Activated naive CD8-positive, alpha-beta T cell treated with anti-CD3 and anti-CD28 coated beads, Interleukin-2, amount 10 ng/mL, durations not matched to agents 7 days and 5 days (primary cell): ENCODE measurements at places on chromosomes 7 and 10.

DNA sequence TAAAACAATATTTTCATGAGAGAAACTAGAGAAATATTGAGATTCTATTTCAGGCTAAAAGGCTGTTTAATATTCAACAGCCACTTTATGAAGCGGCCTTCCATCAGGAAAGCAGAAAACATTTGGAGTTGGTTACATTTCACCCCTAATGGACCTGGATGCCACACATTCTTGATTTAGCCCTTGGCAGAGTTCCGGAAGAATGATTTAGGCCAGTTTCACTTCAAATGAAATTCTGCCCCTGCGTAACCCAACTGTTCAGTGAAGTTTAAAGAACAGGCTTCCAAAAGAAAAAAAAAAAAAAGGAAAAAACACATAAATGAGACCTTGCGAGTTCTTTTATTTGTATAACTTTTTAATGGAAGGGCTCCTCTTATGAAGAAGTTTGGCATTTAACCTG is 239.2 kb upstream of the AKR1E2 start:
- peaks cover 24% of the 10 kb centered on the region for H3K27me3 ChIP-seq
- no peak for DNase-seq
- H3K4me3 ChIP-seq: no peak overlapping the region
- no peak overlapping the region for H3K27ac ChIP-seq
- no peaks in the 10 kb centered on the region for H3K4me1 ChIP-seq

DNA sequence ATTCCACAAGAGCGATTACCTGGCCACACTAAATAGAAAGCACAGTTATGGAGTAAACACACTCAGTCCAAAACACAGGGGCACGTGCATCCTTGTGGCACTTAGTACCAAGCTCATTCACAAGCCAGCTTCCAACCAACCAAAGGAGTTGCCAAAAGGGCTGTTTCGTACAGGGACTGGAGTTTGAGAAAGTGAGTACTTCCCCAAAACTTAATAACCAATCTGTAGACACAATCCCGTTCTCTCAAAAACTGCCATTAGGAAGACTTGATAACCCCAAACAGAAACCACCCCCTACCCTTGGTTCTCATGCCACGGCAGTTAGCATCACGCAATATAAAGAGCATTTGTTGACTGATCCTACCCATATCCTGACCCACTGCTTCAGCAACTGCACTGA is 166.2 kb upstream of the ASAH2 start:
- peaks cover 3% of the 10 kb centered on the region for H3K36me3 ChIP-seq
- H3K27ac ChIP-seq: peak overlapping the region; percentile 11
- H3K4me1 ChIP-seq: peaks cover 28% of the 10 kb centered on the region
- DNase-seq: no peak
- no peaks in the 10 kb centered on the region for H3K27me3 ChIP-seq

GRCh38 chr10:7354330-7355047 is 56.3 kb downstream of the SFMBT2 start:
- H3K27ac ChIP-seq: peak overlapping the region; percentile 15
- H3K4me1 ChIP-seq: peaks cover 11% of the 10 kb centered on the region
- H3K27me3 ChIP-seq: no peaks in the 10 kb centered on the region
- H3K4me3 ChIP-seq: no peak overlapping the region
- H3K36me3 ChIP-seq: peaks cover 58% of the 10 kb centered on the region
- no peak for DNase-seq

DNA sequence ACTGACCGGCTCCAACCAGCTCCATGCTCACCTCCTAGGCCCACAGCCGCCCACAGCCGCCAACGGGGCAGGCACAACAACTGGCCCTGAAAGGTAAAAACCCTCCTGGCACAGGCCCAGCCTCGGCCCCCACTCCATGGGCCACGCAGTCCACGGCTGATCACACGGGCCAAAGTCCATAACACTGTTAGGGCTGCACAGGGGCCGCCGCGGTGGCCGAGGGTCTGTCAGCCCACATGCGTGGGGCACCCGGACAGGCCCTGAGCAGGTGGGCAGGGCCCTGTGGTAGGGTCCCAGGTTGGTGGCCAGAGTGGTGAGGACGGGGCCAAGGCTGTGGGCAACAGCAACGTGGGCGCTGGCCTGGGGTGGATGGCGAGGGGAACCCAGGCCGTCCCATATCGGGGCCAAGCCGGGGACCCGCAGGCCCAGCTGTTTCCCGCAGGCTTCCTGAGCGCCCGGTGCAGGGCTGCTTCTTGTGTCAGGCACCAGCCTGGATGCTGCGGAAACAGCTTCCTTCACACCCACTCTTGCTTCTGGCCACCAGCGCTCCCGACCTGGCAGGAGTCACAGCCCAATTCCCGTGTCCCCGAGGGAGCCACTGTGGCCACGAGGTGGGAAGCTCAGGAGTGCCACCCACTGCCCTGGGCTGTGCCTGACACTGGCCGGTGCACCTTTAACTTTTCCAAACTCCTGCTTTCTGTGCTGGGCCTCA is 29.2 kb downstream of the CYP2W1 start:
- DNase-seq: no peak
- H3K36me3 ChIP-seq: peaks cover 4% of the 10 kb centered on the region
- H3K27ac ChIP-seq: no peak overlapping the region
- no peak overlapping the region for H3K4me3 ChIP-seq
- no peaks in the 10 kb centered on the region for H3K27me3 ChIP-seq

- no peak for DNase-seq
- H3K27ac ChIP-seq: no peak overlapping the region
- no peaks in the 10 kb centered on the region for H3K36me3 ChIP-seq
- no peaks in the 10 kb centered on the region for H3K4me1 ChIP-seq
These were observed 198.3 kb upstream of the DKK1 start for GRCh38 chr10:52115823-52116222.

GRCh38 chr10:2079603-2080078 is 342.3 kb upstream of the ADARB2 start:
- no peaks in the 10 kb centered on the region for H3K4me1 ChIP-seq
- DNase-seq: no peak
- no peak overlapping the region for H3K4me3 ChIP-seq
- no peaks in the 10 kb centered on the region for H3K27me3 ChIP-seq

GRCh38 chr10:55746002-55746401 is 615.1 kb downstream of the ZWINT start:
- no peak for DNase-seq
- no peaks in the 10 kb centered on the region for H3K4me1 ChIP-seq
- H3K36me3 ChIP-seq: no peaks in the 10 kb centered on the region
- H3K4me3 ChIP-seq: no peak overlapping the region
- no peaks in the 10 kb centered on the region for H3K27me3 ChIP-seq

DNA sequence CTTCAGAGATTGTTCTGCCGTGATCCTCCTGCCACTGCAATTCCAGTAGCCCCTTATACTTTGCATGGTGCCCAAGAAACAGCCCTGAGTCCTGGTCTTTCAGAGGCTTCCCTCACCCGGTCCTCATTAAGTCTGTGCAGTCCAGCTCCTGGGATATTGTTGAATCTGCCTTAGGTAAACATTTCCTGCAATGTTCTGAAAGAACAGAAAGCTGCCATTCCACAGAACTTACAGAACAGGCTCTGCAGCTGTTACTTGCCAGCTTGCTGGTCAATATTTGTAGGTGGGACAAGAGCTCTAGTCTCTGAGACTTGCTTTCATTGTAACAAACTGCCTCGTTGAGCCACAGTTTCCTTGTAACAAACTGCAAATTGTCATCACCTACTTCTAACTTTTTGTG is 115.0 kb upstream of the KIF5B start:
- H3K4me1 ChIP-seq: no peaks in the 10 kb centered on the region
- H3K4me3 ChIP-seq: no peak overlapping the region
- H3K36me3 ChIP-seq: no peaks in the 10 kb centered on the region
- no peaks in the 10 kb centered on the region for H3K27me3 ChIP-seq
- no peak for DNase-seq
- H3K27ac ChIP-seq: no peak overlapping the region

DNA sequence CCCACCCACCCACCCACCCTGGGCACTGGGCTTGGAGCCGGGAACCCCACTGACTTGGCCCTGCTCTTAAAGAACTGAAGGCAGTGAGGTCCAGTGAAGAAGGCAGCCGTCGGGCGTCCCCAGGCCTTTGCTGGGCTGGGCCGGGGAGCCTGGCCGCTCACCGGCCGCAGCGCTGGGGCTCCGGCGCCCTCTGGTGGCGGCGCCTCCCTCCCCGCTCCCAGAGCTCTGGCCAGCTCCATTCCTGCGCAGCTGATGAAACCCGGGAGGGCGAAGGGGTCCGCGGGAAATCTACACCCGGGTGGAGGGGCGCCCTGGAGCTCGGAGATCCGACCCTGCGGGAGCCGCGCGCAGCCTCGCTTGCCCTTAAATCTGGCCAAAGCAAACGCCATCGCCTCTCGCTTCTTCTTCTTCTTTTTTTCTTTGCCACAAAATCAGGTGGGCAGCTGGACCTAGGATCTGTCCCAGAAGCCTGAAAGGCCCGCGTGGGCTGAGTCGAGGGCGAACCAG is 1.7 kb upstream of the CXCL12 start:
- no peak overlapping the region for H3K4me3 ChIP-seq
- no peaks in the 10 kb centered on the region for H3K4me1 ChIP-seq
- no peaks in the 10 kb centered on the region for H3K36me3 ChIP-seq
